SK-MEL-5 (cell line): ENCODE measurements at places on chromosomes 11 and 22. TPM values are rescaled to one million over a fixed set of nuclear protein-coding genes. Genes with fewer than 3 reads are reported as not detected.

GRCh38 chr11:117296881-117297280, 5.7 kb downstream of the BACE1-AS start:
- no peak for DNase-seq

DNA sequence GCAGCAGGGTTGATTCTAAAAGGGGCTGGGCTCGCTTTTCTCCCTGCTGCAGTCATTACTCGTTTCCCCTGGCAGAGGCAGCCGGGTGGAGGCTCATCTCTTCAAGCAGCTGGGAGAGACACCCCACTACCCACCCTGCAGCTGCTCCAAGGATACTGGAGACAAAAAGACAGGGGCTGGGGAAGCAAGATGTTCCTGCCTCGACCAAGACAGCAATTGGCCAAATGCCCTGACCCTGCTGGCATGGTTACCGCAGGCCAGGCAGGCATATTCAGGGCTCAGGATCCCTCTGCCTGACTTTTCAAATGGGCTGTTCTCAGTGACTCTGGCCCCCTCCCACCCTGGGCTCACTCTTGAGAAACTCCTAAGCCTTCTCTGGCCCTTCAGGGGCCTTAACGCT, 6.8 kb upstream of the RGL4 start:
- DNase-seq: no peak

GRCh38 chr11:44351006-44351660, 41.2 kb upstream of the ALX4 start:
- DNase-seq: no peak

DNA sequence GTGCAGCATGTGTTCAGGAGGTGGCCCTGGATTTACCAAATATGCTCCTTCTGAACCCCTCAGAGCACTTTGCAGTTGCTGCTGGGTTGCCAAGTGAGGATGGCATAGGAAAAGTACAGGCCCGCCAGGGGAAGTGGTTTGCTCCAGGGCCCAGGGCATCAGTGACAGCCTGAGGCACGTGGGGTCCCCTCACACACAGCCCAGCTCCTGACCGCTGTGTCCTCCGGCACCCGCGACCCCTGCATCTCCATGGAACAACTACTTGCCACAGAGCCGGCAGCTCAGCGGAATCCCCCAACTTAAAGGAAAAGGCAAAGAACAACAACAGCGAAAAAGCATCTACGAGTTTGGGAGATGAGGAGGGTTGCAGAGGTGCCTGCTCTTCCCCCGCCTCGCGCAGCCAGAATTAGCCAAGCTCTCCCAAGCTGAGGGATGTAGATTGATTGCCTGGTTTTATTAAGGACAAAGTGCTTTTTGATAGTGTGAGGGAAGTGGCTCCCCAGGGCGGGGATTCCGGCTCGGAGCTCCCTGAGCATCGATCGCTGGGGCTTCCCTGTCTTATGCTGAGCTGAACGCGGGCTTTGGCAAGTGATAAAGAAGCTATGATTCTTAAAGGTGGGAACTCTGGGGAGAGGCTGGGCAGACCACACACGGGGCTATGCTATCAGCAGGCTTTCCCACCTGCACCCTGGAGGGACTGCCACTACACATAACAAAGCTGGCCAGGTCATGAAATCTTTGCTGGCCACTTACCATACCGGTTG, 174.5 kb downstream of the CEP164 start:
- no peak for DNase-seq

GRCh38 chr11:19802773-19803293, 90.2 kb downstream of the NAV2 start:
- no peak for DNase-seq

DNA sequence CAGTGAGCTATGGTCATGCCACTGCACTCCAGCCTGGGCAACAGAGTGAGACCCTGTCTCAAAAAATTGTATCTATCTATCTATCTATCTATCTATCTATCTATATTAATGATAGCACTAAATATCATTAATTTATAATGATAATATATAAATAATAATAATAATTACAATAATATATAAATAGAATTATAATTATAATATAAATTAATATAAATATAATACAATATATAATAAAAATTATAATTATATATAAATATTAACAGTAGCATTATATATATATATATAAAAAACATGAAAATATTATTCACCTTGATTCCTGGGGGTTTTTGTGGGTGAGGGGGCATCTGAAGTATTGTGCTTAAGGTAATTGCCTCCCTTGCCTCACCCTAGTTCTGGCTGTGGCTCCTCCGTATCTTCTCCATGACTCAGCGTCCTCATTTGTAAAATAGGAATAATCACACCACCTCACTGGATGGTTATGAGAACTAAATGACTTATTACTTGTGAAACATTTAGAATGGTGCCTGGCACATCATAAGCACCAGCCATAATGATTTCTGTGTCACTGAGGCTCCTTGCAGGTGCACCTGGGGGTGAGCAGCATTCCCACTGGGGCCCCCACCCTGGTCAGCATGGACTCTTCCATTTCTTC, 18.8 kb downstream of the RASD2 start:
- no peak for DNase-seq

DNA sequence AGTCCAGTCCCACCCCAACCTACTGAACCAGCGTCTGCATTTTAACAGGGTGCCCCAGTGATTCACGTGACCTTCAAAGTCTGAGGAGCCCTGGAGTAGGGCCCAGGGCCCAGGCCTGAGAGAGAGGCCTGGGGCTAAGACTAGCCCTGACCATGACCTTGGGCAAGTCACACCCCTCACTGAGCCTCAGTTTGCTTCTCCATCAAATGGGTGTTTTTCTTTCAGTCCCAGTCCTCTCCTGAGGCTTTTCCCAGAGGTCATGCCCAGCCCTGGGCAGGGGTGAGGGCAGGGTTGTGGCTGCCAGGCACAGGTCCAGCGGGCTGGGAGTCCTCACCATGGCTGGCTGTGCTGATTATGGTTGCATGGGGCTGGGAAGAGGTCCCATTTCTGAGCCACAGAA, 33.0 kb upstream of the GCAT start:
- DNase-seq: no peak

DNA sequence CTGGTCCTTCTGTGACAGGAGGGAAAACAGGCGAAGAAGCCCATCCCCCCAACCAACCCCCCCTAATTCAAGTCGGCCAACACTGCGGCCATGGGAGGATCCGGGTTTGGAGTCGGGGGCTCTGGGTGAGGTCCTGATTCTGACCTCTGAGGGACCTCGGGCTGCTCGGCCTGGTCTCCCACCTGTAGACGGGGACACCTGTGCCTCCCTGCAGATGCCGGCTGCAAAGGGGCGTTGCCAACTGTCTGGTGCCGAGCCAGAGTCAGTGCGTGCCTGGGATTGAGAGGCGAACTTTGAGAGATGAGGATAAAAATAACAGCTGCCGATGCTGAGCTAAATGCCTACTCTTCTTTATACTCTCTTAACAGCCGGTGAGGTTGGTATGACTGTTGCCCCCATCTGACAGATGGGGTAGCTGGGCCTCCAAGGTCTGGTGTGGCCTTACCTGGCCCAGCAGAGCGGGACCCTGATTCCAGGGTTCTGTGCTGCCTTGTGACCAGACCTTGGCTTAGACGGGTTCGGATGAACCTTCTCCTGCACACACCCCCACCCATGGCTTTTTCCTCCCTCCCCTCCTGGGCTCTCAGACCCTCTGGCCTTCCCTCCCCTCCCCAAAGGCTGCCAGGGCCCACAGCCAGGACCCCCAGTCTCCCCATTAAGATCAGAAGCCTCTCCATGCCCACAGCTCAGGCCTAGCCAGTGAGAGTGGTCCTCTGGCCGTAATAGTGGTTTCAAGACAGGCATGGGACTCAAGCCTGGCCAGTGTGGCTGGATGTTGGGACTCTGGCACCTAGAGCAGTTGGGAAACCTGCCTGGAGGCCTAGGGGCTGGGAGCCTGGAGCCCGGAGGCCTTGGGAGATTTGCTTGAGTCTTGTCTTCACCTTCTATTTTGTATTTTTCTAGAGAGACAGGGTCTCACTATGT, 41.7 kb downstream of the KCNJ4 start:
- DNase-seq: no peak

DNA sequence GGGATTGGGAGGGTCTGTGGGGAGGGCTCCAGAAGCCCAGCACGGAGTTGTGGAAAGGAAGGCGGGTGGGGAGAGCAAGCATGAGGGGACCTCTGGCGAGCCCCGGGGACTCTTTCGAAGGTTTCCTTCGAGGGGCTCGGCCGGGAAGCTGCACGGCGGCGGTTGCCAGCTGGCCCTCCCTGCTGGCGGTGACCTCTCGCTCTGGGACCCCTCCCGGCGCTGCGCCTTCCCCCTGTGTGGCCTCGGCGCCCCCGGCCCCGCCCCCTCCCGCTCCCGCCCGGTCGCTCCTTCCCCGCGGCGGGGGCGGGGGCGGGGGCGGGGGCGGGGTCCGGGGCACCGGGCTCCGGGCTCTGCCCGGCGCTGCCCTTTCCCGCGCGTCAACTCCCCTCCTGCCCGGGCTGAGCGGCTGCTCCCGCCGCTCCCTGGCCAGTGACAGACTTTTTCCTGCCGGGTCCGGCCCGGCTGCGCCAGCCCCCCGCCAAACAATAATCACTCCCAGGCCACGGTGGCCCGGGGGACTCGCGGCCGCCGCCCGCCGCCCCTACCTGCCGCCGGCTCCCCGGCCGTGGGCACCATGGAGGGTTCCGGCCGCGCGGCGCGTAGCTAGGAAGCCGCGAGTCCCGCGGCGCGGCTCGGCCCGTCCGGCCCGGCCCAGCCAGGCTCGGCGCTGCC, 941 bp downstream of the CLCF1 start:
- no peak for DNase-seq

DNA sequence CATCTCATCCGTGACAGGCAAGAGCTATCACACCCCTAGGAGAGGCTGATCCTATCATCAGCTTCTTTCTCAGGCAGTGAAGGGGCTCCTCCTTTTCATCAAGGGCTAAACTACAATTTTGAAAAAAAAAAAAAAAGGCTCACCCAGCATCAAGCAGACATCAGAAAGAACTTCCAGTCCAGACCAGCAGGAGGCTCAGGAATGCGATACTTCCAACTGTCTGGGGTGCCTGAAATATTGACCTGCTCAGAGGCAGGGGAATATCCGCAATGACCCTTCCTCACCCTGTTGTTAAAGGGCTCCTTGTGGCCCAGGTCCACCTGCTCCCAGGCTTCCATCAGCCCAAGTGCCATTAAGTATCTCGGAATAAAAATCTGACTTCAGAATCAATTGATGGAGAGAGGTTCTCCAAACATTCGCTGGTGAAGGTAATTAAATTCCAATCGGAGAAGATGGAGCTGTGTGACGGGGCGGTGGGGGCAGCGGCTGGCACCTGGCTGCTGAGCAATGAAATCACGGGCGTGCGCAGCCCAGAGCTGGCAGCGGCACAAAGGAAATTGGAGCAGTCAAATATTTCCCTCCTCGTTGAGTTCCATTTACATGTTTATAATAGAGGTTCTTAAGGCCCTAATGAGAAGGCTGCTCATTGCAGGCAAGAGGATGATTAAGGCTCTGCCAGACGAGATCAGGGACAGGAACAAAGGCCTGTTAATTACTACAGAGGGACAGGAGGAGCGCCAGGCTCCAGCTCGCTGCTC, 69.0 kb upstream of the THY1 start:
- DNase-seq: peak; percentile 47

DNA sequence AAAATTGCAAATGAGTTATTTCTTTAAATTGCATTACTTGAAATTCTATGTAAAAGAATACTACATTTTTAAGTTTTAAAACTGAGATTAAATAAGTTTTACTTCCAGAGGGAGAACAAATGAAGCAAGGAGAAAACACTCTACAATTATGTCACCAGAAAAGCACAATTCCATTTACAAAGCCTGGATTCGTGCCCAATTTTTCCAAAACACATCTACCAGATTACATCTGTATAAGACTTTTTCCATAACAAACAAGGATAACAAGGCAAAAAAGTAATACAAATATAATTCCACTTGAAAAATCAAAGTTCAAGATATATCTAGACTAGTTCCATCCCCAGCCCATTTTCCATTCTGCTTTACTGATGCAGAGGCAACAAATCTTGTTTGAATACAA, 40.5 kb downstream of the MTMR2 start:
- DNase-seq: no peak

DNA sequence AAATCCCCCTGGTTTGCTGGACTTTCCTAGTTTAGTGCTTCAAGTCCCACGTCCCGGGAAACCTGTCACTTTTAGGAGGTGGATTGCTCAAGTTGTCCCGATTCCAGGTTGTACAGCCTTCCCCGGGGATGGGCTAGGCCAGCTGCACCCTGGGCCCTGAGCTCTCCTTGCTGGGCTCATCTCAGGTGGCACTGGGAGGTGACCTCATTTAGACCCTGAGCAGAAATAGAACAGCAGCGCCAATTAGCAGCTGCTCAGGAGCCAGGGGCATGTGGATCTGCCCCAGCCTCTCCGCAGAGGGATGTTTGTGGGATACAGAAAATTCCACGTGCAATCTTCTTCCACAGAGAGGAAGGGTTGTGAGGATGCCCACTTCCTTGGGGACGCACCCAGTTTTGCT, 9.6 kb upstream of the CERK start:
- no peak for DNase-seq

DNA sequence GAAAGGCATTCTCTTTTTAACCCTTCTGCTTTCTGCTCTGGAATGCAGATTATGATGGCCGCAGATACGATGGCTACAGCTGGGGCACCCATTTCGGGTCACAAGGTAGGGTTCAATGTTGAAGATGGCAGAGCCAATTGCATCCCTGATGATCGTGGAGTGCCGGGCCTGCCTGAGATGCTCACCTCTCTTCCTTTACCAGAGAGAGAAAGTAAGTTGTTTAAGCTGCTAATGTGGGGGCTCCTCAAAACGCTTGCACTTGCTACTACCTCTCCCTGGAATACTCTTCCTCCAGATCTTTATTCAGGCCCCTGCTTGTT, 50.8 kb upstream of the PRDM11 start:
- no peak for DNase-seq

- DNase-seq: peak; percentile 74
Measured at GRCh38 chr11:62671608-62672389, at the start of the genes LBHD1 and UQCC3. LBHD1 (minus strand) TSS chr11:62672267; CDS start chr11:62670031, 2,236 bp downstream. UQCC3 (plus strand) TSS chr11:62671673; CDS start chr11:62671746, 73 bp downstream.

DNA sequence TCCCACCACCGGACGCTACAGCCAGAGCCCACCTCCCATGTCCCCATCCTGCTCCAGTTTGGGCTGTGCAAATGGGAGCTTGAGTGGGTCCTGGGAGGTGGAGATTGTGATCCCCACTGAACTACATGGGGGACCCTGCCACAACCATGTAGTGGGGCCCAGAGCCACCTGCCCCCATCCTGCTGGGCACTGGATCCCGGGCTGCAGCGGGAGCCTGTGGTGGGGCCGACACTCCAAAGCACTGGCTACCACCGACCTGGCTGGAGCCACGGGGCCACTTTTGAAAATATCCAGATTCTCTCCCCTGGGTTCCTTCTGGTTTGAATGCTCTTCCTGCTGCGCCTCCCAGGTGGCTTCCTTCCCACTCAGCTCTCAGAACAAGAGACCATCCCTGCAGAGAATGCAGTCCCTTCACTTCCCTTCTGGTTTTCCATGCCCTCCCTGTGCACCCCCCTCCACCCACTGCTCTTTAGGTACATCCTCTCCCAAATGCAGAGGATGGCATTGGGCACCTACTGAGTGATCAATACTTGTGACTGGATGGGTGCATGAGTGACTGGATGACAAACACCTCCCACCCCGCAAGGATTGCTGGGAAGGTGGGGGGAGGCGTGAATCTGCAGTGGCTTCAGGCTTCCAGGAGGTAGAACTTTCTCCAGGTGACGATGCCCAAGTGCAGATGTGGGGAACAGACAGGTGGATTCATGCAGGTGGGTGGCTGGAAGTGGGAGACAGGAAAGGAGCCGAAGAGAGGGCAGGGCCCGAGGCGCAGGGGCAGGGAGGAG, 846 bp upstream of the UNC93B1 start:
- DNase-seq: no peak

GRCh38 chr11:124402326-124402922, 3.6 kb upstream of the OR8B3 start:
- peak; percentile 64 for DNase-seq

WNT7B gene
- not detected in 2 replicates for total RNA-seq

SLC37A2 gene
- total RNA-seq: 184 TPM in 2 replicates

OR11H1 gene
- not detected in 2 replicates for total RNA-seq

CARD16 gene
- total RNA-seq: 19.3 and 19.5 TPM in 2 replicates

KDM4E gene
- not detected in 2 replicates for total RNA-seq

KRTAP5-11 gene
- not detected in 2 replicates for total RNA-seq

FGF3 gene
- not detected in 2 replicates for total RNA-seq

SCN2B gene
- total RNA-seq: not detected in 2 replicates
